ENCODE measurements at places on chromosomes 4 and X.

- DNase-seq, result no peak
Observed at GRCh38 chr4:168098248-168098717, 5.9 kb downstream of the ANXA10 start.

DNA sequence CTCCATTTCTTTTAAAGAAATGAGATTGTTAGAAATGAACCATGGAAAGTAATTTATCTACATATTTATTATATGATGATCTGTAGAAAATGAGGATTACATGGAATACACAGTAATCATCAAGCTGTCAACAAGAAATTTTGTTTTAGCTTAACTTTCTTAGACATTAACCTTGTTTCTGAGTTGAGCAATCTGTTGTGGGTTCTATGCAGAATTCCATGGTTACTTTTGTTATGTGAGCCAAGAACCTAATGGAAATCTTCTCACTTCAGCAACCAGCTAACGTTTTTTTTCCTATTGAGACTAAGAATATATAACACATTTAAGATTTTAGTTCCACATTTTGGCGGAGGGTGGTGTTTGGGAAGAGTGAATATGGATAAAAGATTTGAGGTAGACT lies 136.1 kb upstream of the SLC4A4 start:
- DNase-seq, result no peak

DNA sequence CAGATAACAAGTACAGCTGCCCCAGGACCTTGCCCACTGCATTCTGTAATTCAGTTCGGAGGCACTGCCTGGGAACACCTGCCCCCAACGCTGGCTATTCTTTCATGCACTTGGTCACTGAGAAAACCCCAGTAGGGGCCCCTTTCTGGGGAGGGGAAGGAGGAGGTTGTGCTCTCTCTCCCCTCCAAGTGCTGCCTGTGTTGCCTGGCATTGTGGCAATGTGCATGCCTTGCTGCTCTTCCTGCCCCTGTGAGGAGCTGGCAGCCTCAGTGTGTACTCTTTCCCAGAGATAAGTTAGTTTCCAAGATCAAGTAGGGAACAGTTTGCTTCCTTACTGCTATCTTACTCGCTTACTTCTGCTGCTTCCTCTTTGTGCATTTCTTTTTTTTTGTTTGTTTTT lies 90.8 kb downstream of the AASDH start:
- no peak for DNase-seq

DNA sequence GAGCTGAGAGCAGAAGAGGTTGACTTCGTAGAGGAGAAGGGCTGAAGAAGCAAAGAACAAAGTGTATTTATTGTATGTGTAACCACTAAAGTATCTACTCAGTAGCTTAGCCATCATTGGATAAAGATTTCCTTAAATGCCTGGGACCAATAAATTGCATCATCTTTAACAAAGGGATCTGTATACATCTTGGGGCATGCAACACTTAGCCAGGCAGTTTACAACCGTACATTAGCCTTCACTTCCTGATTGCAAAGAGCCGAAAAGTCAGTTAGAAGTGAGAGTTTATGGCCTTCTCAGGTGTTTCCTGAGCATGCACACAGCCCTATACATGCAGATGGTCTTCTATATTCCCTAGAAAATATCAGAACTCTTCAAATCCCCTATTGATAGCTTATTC lies 68.0 kb upstream of the MAGED1 start:
- no peak for DNase-seq
